Umbilical cord (tissue), 2 donors: ENCODE measurements at places on chromosomes 2 and 18. TPM values are rescaled to one million over a fixed set of nuclear protein-coding genes. Genes with fewer than 3 reads are reported as not detected.

Gene GALNT14
- total RNA-seq: 5.1 TPM

Gene ST6GAL2
- 117 TPM for total RNA-seq

Gene SPEG
- total RNA-seq: 61.9 TPM

Gene TGFBRAP1
- total RNA-seq: 20.5 TPM

Gene GCG
- 2.4 TPM for total RNA-seq

Gene IGFBP5
- 152 TPM for total RNA-seq

Gene LRPPRC
- 84.7 TPM for total RNA-seq

Gene ESCO1
- 28.9 TPM for total RNA-seq

Gene SKOR2
- 0.48 TPM for total RNA-seq

Gene PPIG
- total RNA-seq: 35.4 TPM

Gene EFHD1
- 1.2 TPM for total RNA-seq

Gene ZNF516
- 29.6 TPM for total RNA-seq

Gene CYRIA
- 7.2 TPM for total RNA-seq

Gene FAHD2A
- 16.9 TPM for total RNA-seq

Gene SPP2
- not detected for total RNA-seq

Gene IHH
- total RNA-seq: not detected

Gene MDH1B
- total RNA-seq: 6.3 TPM

Gene ACMSD
- 3.1 TPM for total RNA-seq

Gene FAM168B
- 127 TPM for total RNA-seq

Gene PER2
- total RNA-seq: 11.3 TPM

Gene ALPP
- total RNA-seq: not detected

Gene RAB27B
- total RNA-seq: 10.8 TPM

Gene SCG2
- 90.3 TPM for total RNA-seq

Gene C1D
- 71.7 TPM for total RNA-seq

Gene PTPN4
- 47.2 TPM for total RNA-seq

Gene CCDC74B
- total RNA-seq: 1.7 TPM

Gene MBOAT2
- total RNA-seq: 34.2 TPM

Gene FAP
- 161 TPM for total RNA-seq

Gene SLC9A4
- total RNA-seq: 1.2 TPM

Gene CDH7
- 6.5 TPM for total RNA-seq

Gene SULT1C4
- 17.1 TPM for total RNA-seq

Gene SRD5A2
- total RNA-seq: 0.72 TPM
